ENCODE measurements at places on chromosomes 12 and 14.

DNA sequence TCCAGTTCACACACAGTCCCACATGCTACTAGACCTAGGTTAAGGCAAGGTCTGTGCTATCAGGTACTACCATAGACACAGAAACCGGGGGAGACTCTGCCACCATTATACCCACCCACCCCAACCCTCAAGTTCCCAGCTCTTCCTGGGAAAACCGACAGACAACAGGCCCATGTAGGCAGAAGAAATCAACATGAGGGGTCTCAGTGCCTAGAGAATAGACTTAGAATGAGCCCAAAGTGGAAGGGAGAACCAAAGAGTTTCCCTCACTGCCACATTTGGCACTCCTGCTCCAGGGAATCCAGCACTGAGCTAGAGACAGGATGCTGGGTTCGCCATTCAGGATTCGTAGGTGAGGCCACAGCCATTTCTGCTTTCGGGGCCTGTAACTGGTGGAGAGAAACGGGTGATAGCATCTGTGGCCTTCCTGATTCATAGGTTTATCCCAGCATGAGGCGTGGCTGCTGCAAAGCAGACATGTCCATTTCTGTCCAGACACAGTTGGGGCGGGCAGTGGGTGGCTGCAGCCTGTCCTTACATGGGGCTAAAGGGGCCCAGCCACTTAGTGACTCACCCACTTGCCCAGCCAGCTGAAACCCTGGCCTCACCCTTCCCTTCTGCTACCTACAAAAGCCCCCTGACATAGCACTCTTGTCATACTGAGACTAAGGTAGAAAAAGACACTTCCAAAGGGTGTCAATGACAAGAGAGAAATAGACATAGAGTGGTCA, 69.4 kb downstream of the IRF2BPL start:
- peak; percentile 46 for DNase-seq

GRCh38 chr12:21941506-21942376, 515 bp upstream of the ABCC9 start:
- no peak for DNase-seq

DNA sequence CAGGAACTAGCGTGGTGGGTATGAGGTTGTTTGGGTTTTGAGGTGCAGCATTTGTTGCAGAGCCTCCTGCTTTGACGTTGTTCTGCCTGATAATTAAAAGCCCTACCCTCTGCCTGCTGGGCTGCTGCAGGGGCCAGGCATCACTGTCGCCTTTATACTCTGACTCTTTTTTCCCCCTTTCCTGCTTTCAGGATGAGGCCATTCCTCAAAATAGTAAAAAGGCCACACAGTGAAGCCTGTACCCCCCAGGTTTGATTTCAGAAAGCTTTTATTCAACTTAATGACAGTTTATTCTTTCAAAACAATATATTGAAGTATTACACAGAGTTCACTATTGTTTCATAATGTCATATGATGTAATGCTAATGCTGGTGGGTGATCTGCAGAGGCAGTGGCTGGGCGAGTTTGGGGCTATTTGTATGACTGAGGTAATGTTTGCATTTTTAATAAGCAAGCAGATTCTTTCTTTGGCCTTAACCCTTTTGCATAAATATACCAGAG, 9.1 kb downstream of the BORCS5 start:
- no peak for DNase-seq

DNA sequence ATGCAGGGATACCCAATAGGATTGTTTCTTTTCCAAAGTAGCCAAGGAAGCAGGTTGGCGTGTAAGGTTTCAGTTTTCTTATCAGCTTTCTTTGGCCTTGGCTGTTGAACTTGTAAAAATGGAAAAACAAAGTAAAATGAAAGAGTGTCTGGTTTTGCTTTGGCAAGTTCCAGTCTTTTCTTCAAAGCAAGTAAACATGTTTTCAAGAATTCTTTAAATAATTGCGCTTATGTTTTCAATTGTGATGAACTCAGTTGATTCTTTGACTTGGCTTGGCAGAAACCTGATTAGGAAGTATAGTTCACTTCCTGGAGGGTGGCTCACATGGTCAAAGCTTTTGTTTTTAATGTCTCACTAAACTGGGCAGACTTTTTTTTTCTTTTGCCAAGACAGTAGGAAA, 112.2 kb upstream of the USP44 start:
- DNase-seq: peak; percentile 16
